Nasal cavity respiratory epithelium epithelial cell of viscerocranial mucosa (primary cell): ENCODE measurements at places on chromosomes 4 and X. TPM values are rescaled to one million over a fixed set of nuclear protein-coding genes. Genes with fewer than 3 reads are reported as not detected.

The FRG2 gene
- total RNA-seq: not detected in 2 replicates

The HMGN5 gene
- 0.34 and 0.78 TPM in 2 replicates for total RNA-seq

The CLIC2 gene
- under 0.01 and 0.14 TPM in 2 replicates for total RNA-seq

The TDO2 gene
- total RNA-seq: under 0.01 and 1.3 TPM in 2 replicates

The NRK gene
- under 0.01 TPM in 1 of 2 replicates, not detected in the other for total RNA-seq

The UGT2B11 gene
- total RNA-seq: not detected in 2 replicates

The ODAPH gene
- not detected in 2 replicates for total RNA-seq

The CT45A2 gene
- total RNA-seq: not detected in 2 replicates

The LARP7 gene
- total RNA-seq: 20.8 and 37.2 TPM in 2 replicates

The IQCM gene
- total RNA-seq: not detected in 2 replicates

The MAGED4B gene
- 0.57 TPM in 1 of 2 replicates, not detected in the other for total RNA-seq

The ADH7 gene
- 3.8 and 33.0 TPM in 2 replicates for total RNA-seq

The RHOH gene
- not detected in 2 replicates for total RNA-seq

The WAS gene
- under 0.01 and 0.28 TPM in 2 replicates for total RNA-seq

The NUP62CL gene
- 3.4 and 4.1 TPM in 2 replicates for total RNA-seq

The DCHS2 gene
- under 0.01 and 0.07 TPM in 2 replicates for total RNA-seq

The HPGDS gene
- total RNA-seq: not detected in 2 replicates

The CCNG2 gene
- 16.7 and 30.3 TPM in 2 replicates for total RNA-seq

The USP51 gene
- under 0.01 and 0.85 TPM in 2 replicates for total RNA-seq

The DGKK gene
- not detected in 2 replicates for total RNA-seq

The NXF2 gene
- total RNA-seq: not detected in 2 replicates

The SCFD2 gene
- 14.4 and 37.4 TPM in 2 replicates for total RNA-seq

The SLC26A1 gene
- under 0.01 and 0.07 TPM in 2 replicates for total RNA-seq

The PDLIM3 gene
- total RNA-seq: 0.68 and 0.71 TPM in 2 replicates

The MTMR8 gene
- 0.68 and 1.1 TPM in 2 replicates for total RNA-seq

The CXCR3 gene
- total RNA-seq: not detected in 2 replicates

The VEGFD gene
- 0.21 TPM in 1 of 2 replicates, not detected in the other for total RNA-seq

The PNMA6F gene
- total RNA-seq: not detected in 2 replicates

The DLG3 gene
- 16.7 and 23.5 TPM in 2 replicates for total RNA-seq

The COL25A1 gene
- total RNA-seq: 0.14 TPM in 1 of 2 replicates, not detected in the other

The PLAC1 gene
- 2.3 and 3.1 TPM in 2 replicates for total RNA-seq

The ETDA gene
- total RNA-seq: not detected in 2 replicates

The ADAMTS3 gene
- total RNA-seq: 0.78 and 1.0 TPM in 2 replicates

The RIBC1 gene
- total RNA-seq: 0.34 and 0.50 TPM in 2 replicates

The GCNA gene
- 1.4 and 1.9 TPM in 2 replicates for total RNA-seq

The MCF2 gene
- total RNA-seq: 0.07 and 0.34 TPM in 2 replicates

The SERPINA7 gene
- total RNA-seq: not detected in 2 replicates

The VSIG1 gene
- total RNA-seq: 0.34 and 0.43 TPM in 2 replicates

The TMPRSS11D gene
- 11.0 and 11.3 TPM in 2 replicates for total RNA-seq

The ANKRD50 gene
- 44.1 and 46.6 TPM in 2 replicates for total RNA-seq

The BCLAF3 gene
- 3.8 and 9.8 TPM in 2 replicates for total RNA-seq

The GABRE gene
- total RNA-seq: 21.9 and 54.4 TPM in 2 replicates

The HERC5 gene
- 1.1 and 2.4 TPM in 2 replicates for total RNA-seq

The SOD3 gene
- 0.21 TPM in 1 of 2 replicates, not detected in the other for total RNA-seq

The LRAT gene
- total RNA-seq: 3.1 and 18.8 TPM in 2 replicates

The GLRA3 gene
- total RNA-seq: not detected in 2 replicates

The EREG gene
- total RNA-seq: 26.4 and 160 TPM in 2 replicates

The NPY5R gene
- not detected in 2 replicates for total RNA-seq
